WERI-Rb-1 (cell line): ENCODE measurements at places on chromosomes 13 and 19.

GRCh38 chr19:2977746-2978138, 378 bp downstream of the TLE6 start:
- DNase-seq = no peak

DNA sequence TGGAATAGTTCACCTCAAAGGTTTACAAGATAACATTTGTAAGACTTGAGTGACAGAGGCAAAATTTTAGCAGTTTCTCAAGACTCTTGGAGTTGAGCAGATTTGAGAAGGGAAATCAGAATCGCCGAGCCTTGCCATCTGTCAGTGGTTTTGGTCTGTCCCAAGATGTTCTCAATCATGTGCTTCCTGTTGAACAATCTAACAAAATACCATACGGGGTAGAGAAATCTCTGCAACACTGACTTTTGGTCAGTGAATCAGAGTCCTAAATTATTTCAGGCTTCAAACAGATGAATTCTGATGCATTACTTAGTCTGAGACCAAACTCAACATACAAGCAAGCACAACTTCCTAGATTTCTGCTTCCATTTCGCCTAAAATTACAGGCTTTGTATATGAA, 3.8 kb downstream of the KCTD12 start:
- no peak for DNase-seq

- no peak for DNase-seq
These were observed 341.3 kb downstream of the TEX29 start for GRCh38 chr13:111661776-111662175.

GRCh38 chr13:44620057-44620456, 43.9 kb upstream of the TSC22D1 start:
- DNase-seq = no peak

DNA sequence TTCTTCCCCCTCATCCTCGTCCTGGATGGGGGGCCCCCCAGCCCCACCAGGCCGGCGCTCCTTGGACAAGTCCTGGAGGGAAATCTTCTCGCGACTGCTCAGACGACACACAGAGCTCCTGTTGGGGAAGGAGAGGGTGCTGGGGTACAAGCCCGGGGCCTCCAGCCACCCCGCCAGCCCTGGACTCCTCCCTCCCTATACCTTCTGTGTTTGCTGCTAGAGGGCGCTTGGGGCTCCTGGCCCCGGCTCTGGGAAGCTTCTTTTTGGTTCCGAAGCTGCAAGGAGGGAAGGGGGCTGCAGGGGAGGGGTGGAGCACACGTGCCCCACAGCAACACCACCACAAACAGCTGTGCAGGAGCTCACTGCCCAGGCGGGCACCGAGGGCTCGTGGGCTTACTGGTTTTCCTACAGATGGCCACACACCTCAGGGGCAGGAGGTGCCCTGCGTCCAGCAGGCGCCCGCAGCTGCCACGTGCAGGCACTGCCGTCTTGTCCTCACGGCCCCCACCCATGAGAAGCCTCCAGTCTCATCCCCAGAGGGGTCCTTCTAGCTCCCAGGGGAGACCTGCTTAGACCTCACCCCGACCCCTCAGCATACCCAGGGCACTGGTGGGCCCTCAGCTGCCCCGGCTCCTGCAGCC, 20.5 kb downstream of the EPS8L1 start:
- no peak for DNase-seq

DNA sequence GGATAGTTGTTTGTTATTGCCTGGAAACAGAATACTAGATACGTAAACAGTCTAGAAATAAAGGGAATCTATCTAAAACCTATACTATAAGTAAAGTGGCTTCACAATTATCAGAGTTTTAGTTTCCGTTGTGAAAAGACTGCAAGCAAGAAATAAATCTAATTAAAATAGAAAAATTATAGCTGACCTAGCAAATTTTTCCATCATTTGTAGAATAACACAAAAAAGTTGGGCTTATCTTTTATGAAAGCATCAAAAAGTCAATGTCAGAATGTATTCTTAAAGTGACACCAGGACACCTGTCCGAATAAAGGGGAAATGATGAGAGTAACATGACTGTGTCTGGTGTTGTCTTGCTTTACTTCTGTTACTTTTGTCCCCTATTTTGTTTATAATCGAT, 1248.9 kb upstream of the MIR17HG start:
- DNase-seq = no peak

- no peak for DNase-seq
These were observed 51.6 kb upstream of the EHD2 start for GRCh38 chr19:47661611-47662010.

DNA sequence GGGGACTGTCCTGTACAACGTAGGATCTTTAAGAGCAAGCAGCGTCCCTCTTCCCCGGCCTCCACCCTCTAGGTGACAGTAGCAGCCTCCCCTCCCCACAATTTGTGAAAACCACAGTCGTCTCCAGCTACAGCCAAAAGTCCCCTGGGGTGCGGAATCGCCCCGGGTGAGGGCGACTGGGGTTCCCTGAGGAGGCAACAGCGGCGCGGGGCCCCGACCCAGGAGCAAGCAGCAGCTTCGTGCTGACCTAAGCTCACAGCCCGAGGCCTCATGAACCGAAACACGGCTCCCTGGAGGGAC, 322 bp downstream of the ZNF558 start:
- no peak for DNase-seq

- DNase-seq = no peak
These were observed 415.0 kb downstream of the FOXO1 start for GRCh38 chr13:40251343-40252032.

DNA sequence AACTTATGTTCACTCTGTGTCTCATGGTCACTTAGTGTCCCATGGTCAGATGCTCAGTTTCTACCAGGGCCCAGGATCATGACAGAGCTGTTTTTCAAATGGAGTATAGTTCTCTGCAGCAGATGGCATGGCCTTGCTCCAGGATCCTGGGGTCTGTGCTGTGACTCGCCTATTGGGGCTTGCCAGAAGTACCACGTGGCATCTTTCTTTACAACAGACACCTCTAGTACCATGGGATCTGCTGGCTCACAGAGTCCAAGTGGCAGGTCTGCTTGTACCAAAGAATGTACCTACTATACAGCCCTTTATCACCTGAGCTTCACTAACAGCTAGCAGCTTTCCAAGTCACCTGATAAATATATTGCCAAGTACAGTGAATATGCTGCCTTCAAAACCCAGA, 6.0 kb upstream of the RNF6 start:
- no peak for DNase-seq

- DNase-seq = no peak
These were observed 1.4 kb downstream of the SUGP2 start for GRCh38 chr19:19031891-19032290.

GRCh38 chr19:34041925-34042521, 130.3 kb upstream of the LSM14A start:
- peak; percentile 82 for DNase-seq

DNA sequence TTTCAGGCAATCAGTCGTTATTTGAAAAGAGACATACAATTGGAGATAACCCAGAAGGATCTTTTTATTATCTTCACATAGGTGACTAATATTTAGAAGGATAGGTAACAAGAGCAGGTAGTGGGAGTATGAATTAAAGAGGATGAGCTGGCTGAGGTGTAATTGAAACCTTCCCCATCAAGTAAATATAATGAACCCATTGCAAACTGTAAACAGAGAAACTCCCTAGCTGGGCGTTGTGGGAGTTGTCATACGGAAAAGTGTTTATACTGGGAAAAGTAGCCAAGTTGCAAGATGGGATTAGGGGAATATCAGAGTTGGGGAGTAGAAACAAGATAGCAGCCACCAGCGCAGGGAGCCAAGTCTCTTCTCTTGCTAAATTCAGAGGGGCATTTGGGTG, 448.4 kb downstream of the COG6 start:
- DNase-seq = no peak

DNA sequence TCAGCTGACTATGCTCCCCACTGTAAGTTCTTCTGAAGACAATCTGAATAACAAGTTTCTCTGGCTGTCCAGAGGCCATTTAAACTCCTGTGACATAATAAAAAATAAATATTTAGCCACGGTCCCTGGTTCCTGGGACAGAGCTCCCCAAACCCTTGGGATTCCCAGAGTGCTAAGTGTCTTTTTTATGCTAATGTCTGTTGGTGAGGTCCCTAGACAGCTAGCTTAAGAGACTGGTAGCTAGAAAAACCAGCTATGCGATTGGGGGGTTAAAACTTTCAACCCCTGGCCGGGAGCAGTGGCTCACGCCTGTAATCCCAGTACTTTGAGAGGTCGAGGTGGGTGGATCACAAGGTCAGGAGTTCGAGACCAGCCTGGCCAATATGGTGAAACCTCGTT, 5.9 kb downstream of the EPSTI1 start:
- no peak for DNase-seq

GRCh38 chr13:25112695-25113255, 16.8 kb downstream of the PABPC3 start:
- DNase-seq = peak; percentile 54

DNA sequence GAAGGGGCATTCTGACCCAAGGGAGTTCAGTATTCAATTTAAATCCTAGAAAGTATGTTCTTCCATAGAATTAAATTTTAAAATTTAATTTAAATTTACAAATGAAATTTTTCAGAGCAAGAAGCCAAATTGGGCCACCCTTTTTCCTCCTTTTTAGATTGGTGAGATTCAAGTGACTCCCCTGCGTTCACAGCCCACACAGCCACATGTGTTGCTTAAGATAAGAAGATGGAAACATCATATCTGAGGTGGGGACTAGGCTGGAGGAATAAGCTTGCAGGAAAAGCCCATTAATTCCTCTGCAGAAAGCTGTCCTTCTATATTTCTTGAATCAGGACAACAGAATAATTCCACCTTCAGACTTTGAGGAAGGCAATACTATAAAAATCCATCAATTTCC, 392.7 kb upstream of the ZNF507 start:
- no peak for DNase-seq

DNA sequence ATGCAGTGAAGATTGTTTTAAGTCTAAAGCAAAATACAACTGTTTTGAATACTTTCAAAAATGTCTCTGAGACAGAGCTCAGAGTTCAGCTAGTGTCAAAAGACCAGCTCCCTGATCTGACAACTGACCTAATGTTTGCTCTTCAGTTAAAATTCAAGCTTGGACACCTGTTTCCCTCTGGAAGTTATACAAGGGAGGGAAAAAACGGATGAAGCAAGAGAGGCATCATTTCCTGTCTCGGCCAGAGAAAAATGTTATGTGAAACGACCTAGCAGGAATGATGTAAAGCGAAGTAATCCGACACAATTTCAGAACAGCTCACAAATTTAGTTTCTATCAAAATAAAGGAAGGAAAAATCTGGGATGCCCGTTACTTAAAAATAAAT, 59.4 kb downstream of the ZAR1L start:
- DNase-seq = no peak

- DNase-seq = no peak
These were observed 110.6 kb downstream of the STARD13 start for GRCh38 chr13:33174931-33175330.

DNA sequence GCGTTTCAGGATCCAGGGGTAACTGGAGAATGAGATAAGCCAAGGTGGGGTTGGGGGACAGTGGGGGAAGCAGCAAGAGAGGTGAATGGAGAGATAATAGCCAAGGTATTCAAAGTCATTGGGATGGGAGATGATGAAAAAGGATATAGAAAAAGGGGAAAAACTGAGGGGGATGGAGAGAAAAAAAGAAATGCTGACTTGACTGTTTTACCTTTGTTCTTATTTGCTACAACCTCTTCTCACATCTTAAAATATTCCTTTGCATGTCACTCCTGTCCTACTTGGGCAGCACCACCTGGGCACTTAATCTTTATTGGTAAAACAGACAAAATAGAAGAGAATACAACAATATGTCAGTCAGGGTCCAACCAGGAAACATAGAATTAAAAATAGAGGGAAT, 56.0 kb upstream of the FNDC3A start:
- DNase-seq = no peak

DNA sequence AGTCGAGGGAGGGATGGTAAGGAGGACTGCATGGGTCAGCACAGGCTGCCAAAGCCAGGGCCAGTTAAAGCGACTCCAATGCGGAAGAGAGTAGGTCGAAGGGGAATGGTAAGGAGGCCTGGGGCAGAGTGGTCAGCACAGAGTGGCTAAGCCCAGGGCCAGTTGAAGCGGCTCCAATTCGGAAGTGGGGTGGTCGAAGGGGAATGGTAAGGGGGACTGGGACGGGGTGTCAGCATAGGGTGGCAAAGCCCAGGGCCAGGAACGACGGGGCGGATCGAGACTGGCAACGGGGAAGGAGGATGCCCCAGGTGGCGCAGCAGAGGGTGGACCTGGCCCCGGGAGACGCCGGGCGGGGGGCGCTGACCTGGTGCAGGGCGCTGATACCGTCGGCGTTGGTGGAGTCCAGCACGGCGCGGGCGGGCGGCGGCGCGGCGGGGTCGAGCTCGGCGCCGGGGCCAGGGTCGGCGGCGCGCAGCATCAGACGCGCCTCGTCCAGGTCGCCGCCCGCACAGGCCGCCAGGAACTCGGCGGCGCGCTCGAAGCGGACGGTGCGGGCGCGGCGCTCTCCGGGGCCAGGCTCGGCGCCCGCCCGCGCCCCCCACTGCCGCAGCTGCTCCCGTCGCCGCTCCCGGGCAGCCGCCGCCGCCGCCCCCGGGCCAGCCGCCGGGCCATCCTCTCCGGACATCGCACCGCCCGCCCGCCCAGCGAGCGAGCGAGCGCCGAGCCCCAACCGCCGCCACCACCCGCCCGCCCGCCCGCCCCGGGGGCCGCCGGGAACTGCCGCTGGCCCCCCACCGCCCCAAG, at the start of gene PPP1R12C:
TSS of gene PPP1R12C (minus strand) at position 779 of the 804 bp plus-strand sequence. CDS start at position 685, 94 bp downstream.
- no peak for DNase-seq

DNA sequence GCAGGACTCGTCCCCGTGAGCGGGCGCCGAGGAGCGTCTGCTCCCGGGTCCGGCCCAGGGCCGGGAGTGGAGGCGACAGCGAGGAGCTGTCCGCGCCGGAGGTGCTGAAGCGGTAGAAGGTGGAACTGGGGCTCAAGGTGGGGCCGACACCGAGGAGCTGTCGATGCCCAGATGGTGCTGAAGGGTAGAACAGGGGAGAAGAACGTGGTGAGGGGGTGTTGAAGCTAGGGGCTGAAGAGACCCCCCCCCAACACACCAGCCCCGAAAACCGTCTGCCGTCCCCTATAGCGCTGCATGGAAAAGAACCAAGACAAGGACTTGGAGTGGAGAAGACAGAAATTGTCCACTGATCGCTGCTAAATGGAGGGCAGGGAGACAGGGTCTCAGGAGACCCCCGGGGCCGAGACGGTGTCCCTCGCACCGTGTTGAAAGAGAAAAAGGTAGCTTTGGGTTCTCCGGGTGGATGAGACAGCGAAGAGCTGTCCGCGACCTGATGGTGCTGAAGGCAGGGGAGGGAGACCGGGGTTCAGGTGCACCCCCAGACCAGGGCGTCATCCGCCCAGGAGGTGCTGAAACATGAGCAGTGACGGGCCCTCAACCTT, 7.1 kb upstream of the PDE4C start:
- DNase-seq = peak; percentile 57
